ENCODE measurements at places on chromosomes 13 and 19.

GRCh38 chr19:3096267-3096901 lies 2.2 kb downstream of the GNA11 start:
- DNase-seq = no peak

GRCh38 chr19:49103331-49104085 lies 10.7 kb upstream of the LIN7B start:
- DNase-seq = no peak

DNA sequence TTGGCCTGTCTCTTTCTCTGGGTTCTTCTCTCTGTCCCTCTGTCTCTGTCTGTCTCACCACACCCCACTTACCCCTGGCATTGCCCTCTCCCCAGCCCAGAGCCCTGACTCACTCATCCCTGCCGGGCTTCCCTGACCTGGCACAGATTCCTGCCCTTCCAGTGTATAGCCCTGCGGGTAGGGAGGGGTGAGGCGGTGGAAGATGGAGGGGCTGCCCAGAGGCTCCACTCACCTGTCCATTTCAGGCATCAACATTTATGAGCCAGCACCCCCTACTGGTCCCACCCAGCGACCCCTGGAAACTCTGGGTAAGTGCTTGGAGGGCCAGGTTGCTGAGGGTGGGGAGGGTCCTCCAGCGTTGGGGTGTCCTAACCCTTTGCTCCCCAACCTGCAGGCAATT lies 1.0 kb downstream of the NCCRP1 start:
- DNase-seq = no peak

DNA sequence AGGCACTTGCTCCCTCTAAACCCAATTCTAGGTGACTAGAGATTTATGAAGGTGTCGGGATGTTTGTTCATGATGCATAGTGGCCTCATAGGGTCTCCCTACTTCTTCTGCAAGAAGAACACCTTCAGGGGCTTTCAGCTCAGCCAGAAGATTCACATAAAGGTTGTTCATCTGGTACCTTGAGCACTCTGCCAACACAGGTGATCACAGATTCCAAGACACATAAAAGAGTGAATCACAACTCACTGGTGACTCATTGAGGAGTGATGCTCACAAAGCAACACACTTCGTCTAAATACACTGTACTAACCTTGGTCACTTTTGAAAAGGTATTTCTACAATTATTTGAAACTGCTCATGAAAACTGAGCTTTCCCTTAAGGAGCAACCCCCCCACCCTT lies 6.8 kb upstream of the ZNF324 start:
- no peak for DNase-seq

GRCh38 chr13:20882206-20882605 lies 20.3 kb downstream of the XPO4 start:
- peak; percentile 7 for DNase-seq

- DNase-seq = no peak
Measured at GRCh38 chr13:65454403-65454802, 1775.7 kb downstream of the PCDH9 start.

DNA sequence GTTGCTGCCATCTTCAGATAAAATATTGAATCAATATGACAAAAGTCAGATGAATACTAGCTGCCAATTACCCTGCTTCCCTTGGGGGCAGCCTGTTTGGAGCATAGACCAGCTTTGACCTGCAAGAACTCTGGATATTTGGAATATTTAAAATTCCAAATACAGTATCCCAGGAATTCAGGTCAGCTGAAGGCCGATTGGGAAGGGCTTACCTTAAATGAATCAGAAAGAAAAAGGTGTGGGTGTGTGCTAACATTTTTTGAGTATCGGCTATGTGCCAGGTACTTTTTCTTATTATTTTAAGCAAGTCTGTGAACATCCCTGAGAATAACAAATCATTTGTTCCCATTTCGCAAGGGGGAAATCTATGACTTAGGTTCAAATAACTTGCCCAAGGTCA lies 1.8 kb upstream of the RUBCNL start:
- no peak for DNase-seq

DNA sequence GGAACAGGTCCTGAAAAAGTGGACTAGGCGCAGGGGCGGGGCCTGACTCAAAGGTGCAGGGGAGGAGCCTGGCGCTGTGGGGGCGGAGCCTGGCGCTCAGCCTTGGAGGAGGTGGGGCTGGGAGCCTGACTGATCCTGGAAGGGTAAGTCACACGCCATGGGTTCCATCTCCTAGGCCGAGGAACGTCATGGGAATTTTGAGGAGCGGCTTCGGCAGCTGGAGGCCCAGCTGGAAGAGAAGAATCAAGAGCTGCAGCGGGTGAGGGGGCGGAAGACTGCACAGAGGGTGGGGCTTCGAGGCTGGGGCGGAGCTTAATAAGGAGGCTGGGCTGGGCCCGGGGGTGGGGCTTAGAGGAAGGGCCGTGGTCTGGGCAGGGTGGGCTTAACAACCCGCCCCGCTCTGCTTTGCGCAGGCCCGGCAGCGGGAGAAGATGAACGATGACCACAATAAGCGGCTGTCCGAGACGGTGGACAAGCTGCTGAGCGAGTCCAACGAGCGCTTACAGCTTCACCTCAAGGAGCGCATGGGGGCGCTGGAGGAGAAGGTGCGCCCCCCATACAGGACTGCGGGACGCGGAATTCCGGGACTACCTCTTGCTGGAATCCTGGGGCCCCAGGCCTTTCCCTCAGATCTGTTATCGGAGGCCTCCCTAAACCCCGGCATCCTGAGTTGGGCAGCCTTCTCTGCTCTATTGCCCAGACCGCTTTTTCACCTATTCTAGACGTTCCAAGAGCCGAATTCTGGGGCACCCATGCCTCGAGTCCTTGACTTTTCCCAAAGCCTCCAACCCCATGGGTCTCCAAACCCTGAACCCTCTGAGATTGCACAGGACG lies 14.5 kb downstream of the PPFIA3 start:
- peak; percentile 58 for DNase-seq

DNA sequence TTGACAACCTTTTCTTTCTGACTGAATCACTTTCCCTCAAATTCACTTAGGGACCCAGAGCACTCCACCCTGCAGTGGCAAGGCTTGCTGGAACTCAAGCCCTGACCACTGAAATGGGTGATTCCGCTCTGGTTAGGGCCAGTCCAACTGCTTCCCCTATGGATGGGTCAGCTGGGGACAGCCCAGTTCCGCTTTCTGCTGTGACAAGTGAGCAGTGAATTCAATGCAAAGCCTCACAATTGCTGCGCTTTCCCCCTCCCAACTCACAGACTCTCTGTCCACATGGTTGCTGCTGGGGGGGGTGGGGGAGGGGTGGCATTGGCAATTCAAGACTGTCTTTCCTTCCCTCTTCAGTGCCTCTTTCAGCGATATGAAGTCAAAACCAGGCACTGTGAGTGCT lies 18.7 kb downstream of the CD70 start:
- no peak for DNase-seq

GRCh38 chr19:2524840-2525723 lies 49.2 kb downstream of the GADD45B start:
- peak; percentile 78 for DNase-seq

GRCh38 chr13:80214050-80214449 lies 126.9 kb downstream of the SPRY2 start:
- DNase-seq = no peak

DNA sequence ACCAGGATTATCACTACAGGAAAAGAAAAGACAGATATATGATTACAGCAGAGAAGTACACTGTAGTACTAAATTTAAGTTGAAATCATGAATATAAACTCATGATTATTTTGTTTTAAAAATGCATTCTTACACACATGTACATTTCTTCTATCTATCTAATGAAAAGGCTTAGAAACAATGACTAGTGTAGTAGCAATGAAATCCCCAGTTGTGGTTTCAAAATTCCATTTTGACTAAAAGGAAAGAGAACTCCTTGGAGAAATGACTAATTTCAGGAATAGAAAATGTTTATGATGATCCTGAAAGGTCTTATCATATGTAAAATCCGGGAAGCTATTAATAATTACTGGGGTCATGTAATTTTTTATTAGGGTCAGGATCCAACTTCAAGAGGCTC lies 195.0 kb upstream of the STARD13 start:
- DNase-seq = peak; percentile 67

DNA sequence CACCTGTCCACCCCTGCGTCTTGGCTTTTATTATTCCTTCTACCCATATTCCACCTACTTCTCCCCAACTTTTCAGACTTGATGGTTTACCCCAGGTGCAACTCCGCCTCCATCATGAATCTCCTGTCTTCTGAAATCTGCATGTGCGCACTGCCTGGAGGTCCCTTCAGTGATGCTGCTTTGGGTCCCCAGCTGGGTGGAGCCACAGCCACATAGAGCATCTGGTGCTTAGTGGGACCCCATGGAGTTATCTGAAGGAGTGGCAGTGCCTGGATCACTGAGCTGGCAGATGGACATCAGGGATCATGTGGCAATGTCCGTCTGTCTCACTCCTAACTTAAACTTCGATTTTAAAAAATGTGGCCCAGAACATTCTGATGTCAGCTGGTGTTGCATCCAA lies 13.5 kb downstream of the ZNF536 start:
- DNase-seq = no peak

DNA sequence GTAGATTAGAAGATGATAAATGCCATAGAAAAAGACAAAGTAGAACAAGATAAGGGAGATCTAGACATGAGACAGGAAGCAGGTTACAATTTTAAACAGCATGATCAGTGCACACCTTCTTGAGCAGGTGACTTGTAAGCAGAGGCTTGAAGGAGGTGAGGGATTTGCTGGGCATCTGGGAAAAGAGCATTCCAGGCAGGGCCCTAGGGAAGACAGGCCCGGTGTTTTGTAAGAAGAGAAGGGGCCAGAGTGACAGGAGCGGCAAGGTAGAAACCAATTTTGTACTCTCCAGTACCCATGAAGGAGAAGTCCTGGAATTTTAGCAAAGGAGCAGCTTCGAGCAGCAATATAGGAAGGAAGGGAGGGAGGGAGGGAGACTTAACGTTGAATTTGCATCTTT lies 296.5 kb downstream of the MZT1 start:
- no peak for DNase-seq

- no peak for DNase-seq
Measured at GRCh38 chr13:76803831-76804230, 82.4 kb downstream of the KCTD12 start.

GRCh38 chr13:48562296-48563066 lies 29.6 kb upstream of the RCBTB2 start:
- DNase-seq = no peak

- DNase-seq = no peak
Measured at GRCh38 chr13:22135446-22135845, 464.6 kb downstream of the FGF9 start.

GRCh38 chr19:49699364-49699763 lies 8.4 kb downstream of the CPT1C start:
- no peak for DNase-seq

GRCh38 chr13:32840113-32840512 lies 176.1 kb upstream of the KL start:
- DNase-seq = no peak

DNA sequence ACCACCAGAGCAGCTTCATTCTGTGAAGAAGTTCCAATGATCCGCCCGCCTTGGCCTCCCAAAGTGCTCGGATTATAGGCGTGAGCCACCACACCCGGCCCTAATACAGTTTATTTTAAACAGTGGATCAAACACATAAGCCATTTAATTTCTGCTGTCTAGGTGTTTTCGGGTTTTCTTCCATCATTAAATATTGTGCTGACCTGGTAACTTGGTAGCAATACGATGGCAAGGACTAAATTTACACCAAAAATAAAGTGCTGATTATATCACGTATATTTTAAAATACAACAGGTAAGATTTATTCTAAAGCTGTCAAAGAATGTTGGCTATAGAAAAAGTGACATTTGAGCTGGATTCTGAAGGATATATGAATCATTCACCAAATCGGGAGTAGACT lies 1.3 kb downstream of the MED4 start:
- no peak for DNase-seq

- peak; percentile 30 for DNase-seq
Measured at GRCh38 chr19:18710996-18711751, 27.7 kb downstream of the CRTC1 start.

GRCh38 chr13:33351319-33351718 lies 65.8 kb upstream of the STARD13 start:
- DNase-seq = no peak

DNA sequence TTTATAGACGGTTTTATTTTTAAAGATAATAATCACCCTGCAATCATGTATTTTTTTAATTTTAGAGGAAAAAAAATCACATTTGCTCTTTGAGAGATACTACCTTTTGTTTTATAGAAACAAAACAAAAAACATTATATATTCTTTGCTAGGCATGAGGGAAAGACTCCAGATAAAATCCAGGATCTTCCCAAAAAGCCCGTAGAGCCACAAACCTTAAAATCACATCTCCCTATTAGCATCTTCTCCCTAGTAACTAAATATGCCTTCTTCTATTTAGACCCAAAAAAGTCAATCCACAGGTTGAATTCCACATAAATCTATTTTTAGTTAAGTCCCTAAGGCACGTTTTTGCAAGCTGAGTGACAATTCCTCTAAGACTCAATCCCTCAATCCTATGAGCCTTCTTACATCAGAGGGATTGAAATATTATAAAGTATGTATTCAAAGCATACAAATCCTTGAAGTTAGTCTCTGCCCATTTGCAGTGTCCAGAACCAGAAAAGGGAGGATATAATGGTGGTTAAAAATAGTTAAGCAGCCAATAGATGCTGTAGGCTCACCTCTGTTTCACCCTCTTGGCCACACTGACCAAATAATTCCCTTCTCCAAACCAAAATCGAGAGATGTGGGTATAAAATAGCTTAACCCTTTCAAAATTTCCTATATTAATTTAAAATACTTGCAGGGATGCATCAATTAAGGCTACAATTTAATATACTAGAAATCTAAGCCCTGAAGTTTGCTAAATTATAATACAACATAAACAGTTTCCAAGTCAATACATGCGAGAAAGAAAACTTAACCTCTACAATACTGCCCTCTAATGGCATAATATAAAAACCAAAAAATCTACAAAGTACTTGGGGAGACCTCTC lies 64.0 kb downstream of the SERP2 start:
- peak; percentile 53 for DNase-seq

DNA sequence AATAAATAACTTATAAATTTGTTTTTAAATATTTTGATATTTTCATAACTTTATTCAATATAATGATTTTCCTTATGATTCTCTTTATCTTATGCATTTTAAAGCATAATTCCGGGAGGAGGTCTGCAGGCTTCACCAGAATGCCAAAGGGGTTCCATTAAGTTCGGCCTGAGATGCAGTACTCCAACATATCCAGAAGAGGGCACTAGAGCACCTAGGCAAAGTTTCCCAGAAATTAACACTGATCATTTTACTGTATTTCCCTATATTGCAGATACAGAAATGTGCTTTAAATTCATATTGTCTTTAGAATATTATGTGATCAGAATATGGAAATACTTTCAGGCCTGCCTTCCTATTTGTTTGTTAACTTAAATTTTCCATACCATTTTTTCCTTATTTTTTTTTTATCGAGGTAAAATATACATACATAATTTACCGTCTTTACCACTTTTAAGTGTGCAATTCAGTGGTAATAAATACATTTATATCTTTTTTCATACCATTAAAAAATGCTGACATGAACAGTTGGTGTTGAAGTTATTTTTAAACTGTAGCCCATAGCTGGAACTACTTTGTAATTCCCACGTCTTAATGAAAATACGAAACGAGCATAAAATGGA lies 58.9 kb upstream of the TM9SF2 start:
- DNase-seq = peak; percentile 49

All from fibroblast of skin of right quadriceps (primary cell).